GM12878 (cell line): ENCODE measurements at places on chromosomes 3 and 15.

DNA sequence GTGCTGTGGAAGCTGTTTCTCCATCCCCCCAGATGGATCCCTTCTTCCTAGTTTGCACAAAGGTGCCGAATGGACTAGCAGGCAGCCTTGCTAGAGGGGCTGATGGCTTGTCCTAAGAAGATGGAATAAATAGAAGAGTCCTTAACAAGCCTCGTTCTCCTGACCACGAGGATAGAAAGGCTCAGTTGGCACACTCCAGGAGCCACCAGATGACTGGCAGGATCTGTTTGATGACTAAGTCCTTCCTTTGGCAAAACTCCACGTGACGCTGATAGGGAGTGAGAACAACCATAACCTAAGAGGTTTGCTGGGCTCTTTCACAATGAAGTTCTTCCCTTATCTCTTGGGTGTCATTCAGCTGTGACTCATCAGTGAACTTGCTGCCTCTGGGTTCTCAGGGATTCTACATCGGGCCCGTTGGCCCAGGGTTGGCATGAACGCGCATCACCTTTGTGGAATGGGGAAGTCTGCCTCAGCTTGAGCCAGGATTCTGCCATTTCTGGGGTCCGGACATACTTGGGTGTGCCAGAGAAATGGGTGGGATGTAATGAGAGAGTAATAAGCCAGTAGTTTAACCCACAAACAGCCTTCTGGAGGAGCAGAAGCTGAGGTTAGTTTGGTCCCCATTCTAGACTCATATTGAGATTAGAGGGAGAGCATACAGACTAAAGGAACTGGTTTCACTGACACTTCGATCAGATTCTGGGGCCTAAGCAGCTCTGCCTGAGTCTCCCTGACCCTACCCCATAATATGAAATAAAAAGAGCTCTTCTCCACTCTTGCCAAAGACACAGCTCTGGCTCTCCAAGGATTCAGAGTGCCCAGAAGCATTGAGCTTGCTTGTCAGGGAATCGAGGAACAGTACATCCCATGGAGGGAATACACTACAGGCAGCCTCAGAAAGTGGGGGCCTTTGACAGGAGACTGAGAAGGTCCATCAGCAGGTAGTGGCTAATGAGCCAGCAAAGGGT is 2.0 kb upstream of the MELTF start:
- DNase-seq, result no peak

GRCh38 chr3:128113817-128114794 is 9.5 kb downstream of the RUVBL1 start:
- DNase-seq, result peak; percentile 19

GRCh38 chr3:26559227-26559626 is 63.3 kb upstream of the LRRC3B start:
- no peak for DNase-seq

DNA sequence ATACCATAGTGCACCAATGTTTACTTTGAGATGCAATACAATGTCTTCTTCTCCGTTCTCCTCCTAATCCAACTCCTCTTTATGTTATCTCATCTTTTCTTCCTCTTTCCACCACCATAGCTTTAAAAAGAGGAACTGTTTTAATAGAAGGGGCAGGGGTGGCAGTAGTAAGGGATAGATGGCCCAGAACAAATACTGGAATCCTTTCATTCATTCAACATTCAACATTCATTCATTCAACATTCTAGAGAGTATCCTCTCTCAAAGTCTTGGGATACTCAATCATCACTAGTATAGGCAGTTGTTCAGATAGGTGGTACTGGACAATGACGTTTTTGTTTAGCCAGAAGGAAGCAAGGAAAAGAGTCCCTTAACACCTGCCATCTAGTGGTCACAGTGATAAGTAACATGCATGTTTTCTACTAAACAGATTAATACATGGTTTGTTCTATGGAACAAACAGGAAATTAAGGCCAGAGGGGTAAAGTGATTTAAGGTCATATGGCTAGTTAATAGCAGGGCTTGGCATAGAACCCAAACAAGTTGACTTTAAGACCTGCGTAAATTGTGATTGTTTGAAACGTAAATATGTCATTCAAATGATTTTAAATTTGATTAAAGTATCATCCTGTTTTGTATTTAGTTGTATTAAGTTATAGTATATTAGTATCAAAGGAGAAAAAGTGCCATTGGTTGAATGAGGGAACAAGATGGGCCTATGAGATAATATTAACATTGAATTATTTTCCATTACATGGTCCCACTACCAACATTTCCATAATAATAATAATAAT is 26.9 kb upstream of the EHHADH start:
- peak; percentile 23 for DNase-seq

GRCh38 chr3:42053476-42053875 is 37.7 kb upstream of the TRAK1 start:
- DNase-seq, result no peak

DNA sequence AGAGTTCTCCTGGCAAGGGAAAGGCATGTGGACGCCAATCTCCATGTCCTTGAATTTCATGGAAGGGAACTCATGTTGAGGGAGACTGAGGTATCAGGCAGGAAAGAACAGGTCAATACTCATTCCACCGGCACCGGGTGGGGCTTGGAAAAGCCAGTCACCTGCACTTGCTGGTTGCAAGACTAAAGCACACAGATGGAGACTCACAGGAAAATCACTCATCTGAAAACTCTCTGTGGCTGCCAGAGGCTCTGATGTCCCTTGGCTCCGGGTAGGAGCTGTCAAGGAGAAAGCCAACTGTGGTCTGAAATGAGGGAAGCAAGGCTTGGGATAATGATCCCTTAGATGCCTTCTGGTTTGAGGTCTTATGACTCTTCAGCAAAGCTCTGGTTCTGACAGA is 8.7 kb upstream of the CGNL1 start:
- no peak for DNase-seq

GRCh38 chr3:19886404-19886803 is 47.6 kb downstream of the EFHB start:
- DNase-seq, result no peak

DNA sequence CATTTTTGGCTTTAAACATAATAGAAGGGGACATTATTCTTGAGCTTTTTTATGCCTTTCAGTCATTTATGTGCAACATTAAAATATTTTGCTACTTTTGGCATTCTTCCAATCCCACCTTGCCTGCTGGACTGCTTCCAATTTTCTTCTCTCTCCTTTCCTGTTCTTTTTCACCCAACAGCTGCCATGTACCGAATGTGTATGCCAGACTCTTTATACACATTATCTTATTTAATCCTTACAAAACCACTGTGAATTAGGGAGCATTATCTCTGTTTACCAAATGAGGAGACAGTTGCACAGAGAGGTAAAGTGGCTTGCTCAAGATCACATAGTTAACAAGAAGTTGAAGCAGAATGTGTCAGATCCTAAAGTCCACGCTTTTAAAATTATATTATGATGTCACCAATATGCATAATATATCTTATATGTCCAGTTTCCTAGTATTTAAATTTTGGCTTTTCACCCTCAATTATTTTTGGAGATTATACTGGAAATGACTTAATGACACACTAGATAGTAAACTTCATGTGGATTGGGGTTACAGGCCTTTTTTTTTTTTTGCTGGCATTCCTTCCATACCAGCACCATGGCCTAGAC is 231.5 kb downstream of the THRB start:
- no peak for DNase-seq

DNA sequence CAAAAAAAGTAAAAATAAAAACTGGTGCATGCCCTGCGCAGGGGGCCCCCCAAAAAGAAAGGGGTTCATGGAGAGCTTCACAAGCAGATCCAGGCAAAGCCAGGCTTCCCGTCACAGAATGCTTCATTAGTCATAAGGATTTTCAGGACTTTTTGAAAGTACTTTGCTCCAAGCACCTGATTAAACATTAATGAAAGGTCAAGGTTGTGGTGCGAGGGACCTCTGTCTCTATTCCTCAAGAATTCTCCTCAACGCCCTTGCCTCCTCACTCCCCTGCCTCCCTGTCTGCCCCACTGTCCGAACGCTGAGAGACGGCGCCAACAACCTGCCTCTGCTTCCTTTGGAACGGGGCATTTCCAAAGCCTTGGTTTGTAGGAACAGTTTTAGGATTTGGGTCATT is 240.1 kb upstream of the IGF1R start:
- DNase-seq, result no peak

DNA sequence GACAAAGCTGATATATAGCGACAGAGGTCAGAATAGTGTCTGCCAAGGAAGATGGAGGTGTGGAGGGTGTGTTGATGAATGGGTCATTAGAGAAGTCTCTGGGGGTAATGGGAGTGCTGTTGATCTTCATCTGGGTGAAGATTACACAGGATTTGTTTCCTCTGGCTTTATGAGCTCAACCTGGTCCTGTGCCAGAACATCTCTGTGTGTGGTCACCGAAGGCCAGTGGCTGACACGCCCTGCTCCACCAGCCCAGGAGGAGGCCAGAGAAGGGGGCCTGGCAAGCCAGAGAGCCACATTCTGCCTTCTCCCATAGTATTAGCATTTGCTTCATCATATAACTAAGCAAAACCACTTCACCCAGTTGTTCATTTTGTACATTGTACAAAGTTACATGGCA is 121.1 kb downstream of the ZNF621 start:
- DNase-seq, result no peak

- DNase-seq, result no peak
Measured at GRCh38 chr15:48451241-48451640, 120.0 kb downstream of the DUT start.

GRCh38 chr15:66578286-66578875 is 12.6 kb upstream of the LCTL start:
- no peak for DNase-seq

GRCh38 chr3:8446845-8447244 is 54.8 kb upstream of the LMCD1 start:
- DNase-seq, result no peak

DNA sequence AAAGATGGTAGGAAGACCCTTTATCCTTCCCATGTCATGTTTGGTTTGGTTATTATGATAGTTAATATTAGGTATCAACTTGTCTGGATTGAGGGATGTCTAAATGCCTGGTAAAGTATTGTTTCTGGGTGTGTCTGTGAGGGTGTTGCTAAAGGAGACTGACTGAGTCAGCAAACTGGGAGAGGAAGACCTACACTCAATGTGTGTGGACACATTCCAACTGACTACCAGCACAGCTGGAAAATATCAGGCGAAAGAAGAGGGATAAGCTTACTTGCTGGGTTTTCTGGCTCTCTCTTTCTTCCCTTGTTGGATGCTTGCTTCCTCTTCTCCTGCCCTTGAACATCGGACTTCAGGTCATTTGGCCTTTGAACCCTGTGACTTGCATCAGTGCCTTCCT is 1227.6 kb upstream of the EPHA6 start:
- no peak for DNase-seq

DNA sequence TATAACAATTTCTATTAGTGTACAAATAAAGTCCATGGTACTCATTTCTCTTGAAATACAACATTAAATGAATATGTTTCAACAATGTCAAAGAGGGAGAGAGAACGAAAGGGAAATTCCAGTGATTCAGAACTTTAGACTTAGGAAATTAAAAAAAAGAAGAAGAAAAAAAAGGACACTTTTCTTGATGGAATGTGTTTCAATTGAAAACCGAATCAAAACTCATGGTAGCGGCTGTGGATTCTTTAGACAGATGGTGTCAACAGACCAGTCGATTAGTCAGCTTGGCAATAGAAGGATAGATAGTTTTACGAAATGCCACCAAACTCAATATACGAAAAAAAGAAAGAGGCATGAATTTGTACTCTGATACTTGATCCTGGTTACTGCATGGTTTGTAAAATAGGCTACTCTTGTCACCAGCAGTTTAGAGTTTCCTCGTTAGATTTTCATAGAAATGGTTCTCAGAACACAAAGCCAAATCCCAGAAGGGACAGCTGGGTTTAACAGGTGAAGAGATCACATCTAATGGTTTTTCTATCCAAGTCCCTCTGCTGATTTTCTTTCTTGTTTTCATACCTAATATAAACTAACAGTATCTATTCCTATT is 793.5 kb downstream of the ROBO1 start:
- no peak for DNase-seq

DNA sequence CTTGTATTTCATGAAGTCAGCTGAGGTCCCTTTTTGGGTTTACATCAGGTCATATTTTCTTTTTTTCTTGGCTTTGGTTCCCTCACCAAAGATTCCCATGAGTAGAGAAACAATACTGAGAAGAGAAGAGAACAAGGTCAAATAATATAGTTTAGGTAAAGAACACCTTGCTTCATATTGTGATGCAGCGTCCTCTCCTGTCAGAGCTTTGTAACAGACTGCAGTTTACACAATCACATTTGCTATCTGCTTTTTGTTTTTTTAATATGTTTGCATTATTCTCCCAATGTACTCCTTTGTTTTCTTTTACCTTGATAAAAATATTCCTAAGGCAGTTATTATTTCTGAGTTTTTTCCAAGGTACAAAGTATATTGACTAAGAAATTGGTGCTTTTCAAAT is 283.2 kb downstream of the SHOX2 start:
- no peak for DNase-seq

DNA sequence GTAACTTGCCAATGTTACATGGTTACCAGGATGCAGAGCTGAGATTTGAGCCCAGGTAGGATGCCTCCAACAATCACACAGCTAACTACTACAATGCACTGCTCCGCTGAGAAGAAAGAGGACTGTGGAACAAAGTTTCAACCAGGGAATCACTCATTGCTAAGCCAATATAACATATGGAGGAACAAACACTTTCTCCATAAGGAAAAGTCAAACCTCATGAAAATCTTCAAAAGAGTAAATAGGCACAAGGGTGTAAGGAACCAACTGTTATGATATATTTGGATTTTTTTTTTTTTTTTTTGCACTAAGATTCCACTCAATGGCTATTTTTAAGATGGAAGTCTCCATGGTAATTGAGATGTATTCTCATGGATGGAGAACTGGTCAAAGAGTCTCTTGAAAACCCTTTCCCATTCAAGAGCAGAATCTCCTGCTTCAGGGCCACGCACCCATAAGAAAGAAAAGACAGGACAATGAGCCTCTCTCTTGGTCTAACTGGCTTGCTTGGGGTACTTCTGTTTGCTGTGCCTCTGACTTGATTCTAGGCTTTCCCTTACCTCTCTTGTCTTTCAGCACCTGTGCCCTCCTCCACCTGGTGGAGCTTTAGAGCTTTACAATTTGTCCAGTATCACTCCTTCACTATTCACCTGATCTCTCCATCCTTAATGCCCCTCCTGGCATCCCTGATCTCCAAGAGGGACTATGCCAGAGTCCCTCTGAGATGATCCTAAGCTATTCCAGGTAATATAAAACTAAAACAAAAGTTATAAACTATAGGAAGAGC is 252.8 kb downstream of the NTRK3 start:
- DNase-seq, result no peak

DNA sequence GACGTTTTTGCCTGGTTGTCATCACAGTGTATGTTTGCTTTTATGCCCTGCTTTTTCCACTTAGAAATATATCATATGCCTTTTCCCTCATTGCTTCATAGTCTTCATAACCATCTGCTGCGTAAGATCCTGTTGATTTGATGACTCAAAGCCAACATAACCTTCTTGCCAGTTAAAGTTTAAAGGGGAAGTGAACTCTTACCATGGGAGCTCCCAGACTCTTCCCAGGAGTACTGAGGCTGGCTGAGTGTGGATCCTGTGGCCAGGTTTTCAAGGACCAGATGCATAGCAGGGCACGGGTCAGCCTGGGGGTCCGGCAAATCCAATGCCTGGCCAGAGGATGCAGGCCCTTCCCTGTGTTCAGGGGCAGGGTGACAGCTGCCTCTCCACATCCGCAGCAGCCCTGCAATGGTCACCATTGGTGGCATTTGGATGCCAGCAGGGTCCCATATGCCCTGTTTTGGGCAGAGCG is 42.0 kb upstream of the SACM1L start:
- DNase-seq, result no peak
